ENCODE measurements at places on chromosomes 6 and 20.

GRCh38 chr6:51283723-51284355, 465.2 kb downstream of the TFAP2B start:
- DNase-seq: no peak

- DNase-seq: no peak
Observed at GRCh38 chr6:54875539-54875938, 29.0 kb downstream of the FAM83B start.

GRCh38 chr6:41894366-41895299, 542 bp downstream of the USP49 start:
- DNase-seq: no peak

DNA sequence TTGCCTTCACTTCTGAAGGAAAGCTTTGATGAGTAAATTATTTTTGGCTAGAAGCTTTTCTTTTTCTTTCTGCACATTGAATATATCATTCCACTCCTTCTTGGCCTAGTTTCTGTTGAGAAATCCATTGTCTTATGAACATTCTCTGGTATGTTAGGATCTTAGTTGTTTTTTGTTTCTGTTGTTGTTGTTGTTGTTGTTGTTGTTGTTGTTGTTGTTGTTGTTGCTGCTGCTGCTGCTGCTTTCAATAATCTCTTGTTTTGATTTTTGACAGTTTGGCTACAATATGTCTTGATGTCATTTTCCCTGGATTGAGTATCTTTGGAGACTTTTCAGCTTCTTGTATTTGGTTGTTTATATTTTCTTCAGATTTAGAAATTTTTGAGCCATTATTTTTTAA, 836.5 kb upstream of the MAN1A1 start:
- no peak for DNase-seq

DNA sequence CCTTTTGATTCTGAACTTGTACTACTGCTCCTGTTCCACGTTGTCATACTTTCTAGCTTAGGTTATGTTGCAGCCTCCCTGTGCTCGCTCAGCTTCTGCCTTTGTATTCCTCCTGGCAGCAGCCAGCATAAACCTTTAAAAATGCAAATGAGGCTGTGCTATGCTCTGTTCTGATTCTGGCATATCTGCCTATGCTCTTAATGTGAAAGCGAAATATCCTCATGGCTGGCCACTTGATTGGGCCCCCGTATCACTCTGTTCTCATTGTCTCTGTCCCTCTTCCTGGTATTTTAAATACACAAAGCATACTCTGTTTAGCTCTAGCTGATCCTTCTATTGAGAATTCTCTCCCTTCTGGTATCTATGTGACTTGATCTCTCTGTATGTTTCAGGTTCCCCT, 139.0 kb downstream of the JARID2 start:
- no peak for DNase-seq

- no peak for DNase-seq
Observed at GRCh38 chr6:8941577-8941976, 506.2 kb upstream of the SLC35B3 start.

- no peak for DNase-seq
Observed at GRCh38 chr6:43723737-43724295, 36.2 kb upstream of the MRPS18A start.

DNA sequence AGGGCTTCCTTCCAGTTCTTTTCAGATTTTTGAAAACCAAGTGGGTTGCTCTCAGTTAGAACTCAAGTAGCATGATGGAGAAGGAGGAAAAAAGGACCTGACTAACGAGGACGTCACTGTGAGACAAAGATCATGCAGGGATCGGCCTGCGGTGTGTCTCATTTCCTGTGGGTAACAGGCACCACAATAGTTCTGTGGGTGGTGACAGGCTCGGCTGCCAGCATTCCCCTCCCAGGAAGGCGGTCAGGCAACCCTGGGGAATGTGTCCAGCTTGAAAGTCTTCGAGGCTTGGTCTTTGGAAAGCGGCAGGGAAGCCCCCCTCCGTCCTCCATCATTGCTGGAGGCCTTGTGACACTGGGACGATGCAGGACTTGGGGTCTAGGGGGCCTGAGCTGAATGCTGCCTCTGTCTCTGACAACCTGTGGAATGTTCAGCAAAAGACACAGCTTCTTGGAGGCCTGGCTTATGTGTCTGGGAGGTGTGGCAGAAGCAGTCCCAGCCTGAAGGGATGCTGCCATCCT, 121.0 kb downstream of the BCAS1 start:
- peak; percentile 81 for DNase-seq

GRCh38 chr6:8000636-8001035, 63.6 kb downstream of the BLOC1S5 start:
- no peak for DNase-seq

GRCh38 chr20:20489054-20489453, 121.2 kb downstream of the INSM1 start:
- no peak for DNase-seq

GRCh38 chr6:13467216-13467600, 20.2 kb downstream of the GFOD1 start:
- no peak for DNase-seq

GRCh38 chr20:25283221-25283951, 35.5 kb downstream of the PYGB start:
- no peak for DNase-seq

DNA sequence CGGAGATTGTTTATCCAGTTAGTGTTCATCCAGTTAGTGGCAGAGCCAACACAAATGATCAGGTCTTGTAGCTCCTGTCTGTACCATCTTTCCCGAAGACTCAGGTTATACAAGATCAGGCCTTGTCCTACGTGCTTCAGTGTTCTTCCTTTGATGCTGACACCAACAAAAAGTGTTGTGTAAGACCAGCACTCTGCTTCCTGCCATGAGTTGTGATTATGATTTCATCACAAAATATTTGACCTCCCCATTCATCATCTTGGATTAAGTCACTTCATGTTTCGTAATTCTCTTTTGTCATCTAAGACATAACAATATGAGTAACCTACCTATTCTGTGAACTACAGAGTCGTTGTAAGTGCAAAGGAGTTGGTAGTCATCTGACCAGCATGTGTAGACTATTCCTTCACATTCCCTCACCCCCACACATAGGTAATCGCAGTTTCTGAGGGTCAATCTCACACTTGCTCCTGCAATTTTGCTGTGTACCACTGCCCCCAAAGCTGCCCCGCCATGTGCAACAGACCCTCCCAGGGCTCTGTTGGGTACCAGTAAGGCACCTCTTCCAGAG, 135.6 kb upstream of the SLC22A23 start:
- peak; percentile 45 for DNase-seq

GRCh38 chr6:34154668-34155447, 9.0 kb upstream of the GRM4 start:
- no peak for DNase-seq

DNA sequence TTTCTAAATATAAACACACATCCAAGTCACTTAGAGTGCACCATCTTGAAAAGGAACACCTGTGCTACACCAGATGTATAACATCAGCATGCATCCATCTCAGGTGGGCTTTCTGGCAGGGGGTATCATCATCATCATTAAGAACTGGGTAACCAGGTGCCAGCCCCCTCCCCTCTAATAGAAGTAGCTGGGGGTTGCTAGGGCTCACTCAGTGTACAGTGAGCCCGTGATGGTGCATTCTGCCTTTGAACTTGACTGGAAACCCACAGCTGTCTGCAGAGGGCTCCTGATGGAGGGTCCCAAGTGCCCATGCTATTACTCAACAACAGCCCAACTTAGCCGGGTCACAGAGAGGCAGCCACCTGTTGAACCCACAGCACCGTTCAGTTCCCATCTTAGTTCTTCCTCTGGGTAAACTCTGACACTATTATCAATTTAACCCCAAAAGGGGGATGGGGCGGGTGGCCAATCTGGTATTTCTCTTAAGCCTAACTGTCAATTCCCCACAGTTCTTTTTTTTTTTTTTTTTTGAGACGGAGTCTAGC, 32.7 kb upstream of the CCND3 start:
- no peak for DNase-seq

DNA sequence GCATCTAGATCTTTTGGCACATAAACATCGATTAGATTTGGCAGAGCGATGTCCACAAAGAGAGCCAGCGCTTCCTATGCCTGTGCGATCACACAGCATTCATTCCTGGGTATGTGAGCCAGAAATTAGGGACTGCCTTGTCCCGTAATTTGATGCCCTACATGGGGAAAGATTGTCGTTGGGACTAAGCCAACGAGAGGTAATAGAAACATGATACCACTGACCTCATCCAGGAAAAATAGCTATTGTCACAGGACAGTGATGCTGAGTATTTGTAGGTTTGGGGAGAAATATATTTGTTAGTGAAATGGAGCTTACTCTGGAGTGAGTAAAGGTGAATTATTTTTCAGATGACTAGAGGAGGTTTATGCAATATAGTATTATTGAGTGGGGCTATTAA, 154.0 kb downstream of the TSHZ2 start:
- DNase-seq: no peak

- no peak for DNase-seq
Observed at GRCh38 chr6:37556881-37557644, 57.4 kb upstream of the CCDC167 start.

DNA sequence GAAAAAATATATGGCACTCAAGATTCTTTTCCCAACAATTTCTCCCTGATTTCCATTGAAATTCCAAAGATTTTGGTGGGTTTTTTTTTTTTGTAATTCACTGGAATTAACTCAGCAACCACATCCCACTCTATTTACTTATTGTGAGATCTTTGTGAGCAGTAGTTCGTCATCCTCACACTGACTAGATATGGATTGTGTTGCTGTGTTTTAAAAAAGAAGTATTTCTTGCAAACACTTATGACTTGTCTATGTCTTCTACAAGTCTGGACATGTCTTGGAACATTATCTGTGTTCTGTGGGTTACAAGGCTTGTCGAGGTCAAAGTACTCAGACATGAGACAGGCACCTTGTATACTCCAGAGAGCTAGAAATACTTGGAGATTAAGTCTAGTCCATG, 7.3 kb upstream of the TENT5A start:
- no peak for DNase-seq

GRCh38 chr20:47051936-47052526, 157.4 kb downstream of the EYA2 start:
- DNase-seq: no peak

DNA sequence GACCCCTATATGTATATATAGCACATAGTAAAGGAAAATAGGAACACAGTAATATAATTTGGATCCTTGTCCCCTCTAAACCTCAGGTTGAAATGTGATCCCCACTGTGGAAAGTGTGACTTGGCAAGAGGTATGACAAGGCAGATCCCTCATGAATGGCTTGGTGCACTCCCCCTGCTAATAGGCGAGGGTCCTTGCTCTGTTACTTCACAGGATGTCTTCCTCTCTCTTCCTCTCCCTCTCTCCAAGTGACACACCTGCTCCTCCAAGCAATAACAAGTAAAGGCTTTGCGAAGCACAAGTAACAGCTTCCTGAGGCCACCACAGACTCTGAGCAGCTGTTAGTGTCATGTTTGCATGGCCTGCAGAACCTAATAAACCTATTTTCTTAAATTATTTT, 16.4 kb downstream of the ROMO1 start:
- DNase-seq: no peak

GRCh38 chr6:49582529-49582928, 32.1 kb downstream of the C6orf141 start:
- DNase-seq: no peak

GRCh38 chr6:157497579-157497978, 116.6 kb downstream of the ZDHHC14 start:
- DNase-seq: no peak

DNA sequence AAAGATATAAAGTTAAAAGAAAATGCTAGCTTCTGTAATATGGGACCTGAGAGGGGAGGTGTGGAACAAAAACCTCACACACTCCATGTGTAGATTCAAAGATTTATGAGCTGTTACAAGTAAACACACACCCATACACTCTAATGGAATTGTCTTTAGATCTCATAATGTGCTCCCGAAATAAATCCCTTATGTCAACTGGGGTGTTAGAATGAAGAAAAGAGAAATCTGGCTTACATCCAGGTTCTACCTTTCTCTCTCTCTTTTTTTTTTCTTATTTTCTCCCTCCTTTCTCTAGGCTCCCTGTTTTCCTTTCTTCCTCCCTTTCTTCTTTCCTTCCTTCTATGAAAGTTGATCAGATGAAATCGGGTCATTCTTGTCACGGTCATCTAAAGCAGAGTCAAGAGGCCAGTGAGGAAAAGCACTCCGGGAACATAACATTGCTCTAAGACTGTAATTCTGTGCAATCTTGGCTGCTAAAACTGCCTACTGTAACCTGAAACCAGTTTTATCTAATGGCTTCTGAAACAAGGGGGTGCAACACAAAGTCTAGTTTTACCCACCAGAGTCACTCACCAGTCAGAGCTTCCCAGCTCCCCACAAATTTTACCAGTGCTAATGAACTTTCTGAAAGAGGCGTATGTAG, 68.3 kb upstream of the BTBD3 start:
- no peak for DNase-seq

GRCh38 chr20:17661121-17661744, 20.8 kb downstream of the RRBP1 start:
- no peak for DNase-seq

DNA sequence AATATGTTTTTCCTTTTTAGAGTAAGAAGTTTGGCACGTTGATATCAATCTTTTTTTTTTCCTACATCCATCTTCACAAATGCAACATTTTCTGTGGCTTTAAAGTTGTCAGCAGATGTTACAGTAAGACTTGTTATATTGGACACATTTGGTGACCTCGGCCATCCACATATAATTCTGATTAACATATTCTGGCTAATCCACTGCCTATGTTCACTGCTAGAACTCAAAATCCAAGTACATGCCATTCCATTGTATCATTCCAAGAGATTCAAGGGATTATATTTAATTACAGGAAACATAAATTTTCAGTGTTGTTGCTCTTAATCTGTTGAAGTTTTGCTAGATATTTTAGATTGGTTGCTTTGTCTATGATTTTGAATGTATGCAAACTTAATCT, 367.6 kb downstream of the TENT5A start:
- no peak for DNase-seq

GRCh38 chr6:92126983-92127382, 1292.4 kb downstream of the EPHA7 start:
- no peak for DNase-seq

- no peak for DNase-seq
Observed at GRCh38 chr6:166959911-166960608, 3.7 kb upstream of the RNASET2 start.

GRCh38 chr6:106072501-106073090, 13.5 kb upstream of the PRDM1 start:
- no peak for DNase-seq

DNA sequence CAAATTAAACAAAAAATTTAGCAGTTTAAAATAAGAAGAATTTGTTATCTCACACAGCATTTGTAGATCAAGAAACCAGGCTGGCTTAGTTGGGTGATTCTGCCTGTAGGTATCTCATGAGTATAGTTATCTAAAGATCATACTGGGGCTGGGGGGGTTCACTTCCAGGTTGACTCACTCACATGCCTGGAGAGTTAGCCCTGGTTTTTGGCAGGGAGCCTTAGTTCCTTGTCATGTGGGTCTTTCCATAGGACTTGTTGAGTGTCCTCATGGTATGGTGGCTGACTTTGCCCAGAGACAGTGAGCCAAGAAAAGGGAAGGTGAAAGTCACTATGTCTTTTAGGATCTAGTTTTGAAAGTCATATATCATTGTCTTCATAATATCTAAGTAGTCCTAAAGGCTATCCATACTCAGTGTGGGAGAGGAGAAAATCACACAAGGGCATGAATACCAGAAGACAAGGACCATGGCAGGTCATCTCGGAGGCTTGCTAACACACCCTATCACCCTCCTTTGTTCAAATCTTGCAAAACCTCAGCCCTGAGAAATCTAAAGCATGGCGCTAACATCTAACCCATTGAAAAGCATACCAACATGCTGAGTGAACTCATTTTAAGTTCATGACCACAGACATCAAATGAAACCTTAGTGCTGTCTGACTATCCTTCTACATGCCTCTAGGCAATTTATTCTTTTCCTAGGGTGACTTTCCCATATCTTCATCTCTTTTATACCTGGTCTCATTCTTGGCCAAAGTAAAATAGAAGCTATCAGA, 39.2 kb downstream of the CYP24A1 start:
- no peak for DNase-seq
